ENCODE measurements at places on chromosomes 3 and 15.

DNA sequence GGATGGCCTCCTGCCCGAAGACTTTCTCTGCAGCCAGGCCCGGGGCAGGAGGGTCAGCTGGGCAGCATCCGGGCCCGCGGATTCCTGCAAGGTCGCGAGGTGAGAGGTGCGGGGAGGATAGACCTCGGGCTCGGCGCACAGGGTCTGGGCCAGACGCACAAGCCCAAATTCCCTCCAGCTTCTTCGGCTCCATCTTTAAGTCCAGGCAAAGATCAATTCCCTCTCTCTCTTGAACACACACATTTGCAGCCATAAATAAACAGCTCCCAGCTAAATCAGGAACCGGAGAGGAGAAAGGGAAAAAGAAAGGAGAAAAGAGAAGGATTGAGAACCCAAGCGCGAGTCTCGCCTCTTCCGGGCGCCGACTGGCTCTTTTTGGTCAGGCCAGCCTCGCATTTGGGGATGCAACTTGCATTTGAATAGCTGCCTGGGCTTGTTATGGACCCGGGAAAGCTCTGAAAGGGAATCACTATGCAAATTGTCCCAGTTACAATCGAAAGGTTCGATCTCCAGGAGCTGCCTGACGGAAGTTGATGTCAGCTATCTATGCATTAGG is 14.5 kb upstream of the ONECUT1 start:
- no peak for DNase-seq

- peak; percentile 12 for DNase-seq
These were observed 7.0 kb upstream of the CTSH start for GRCh38 chr15:78951841-78952238.

- DNase-seq: peak; percentile 64
These were observed 495 bp upstream of the NXPE3 start for GRCh38 chr3:101778385-101779046.

GRCh38 chr3:121834157-121834670 is 646 bp downstream of the IQCB1 start:
- DNase-seq: no peak
